ENCODE measurements at places on chromosomes 2 and 18. TPM values are rescaled to one million over a fixed set of nuclear protein-coding genes. Genes with fewer than 3 reads are reported as not detected.

DNA sequence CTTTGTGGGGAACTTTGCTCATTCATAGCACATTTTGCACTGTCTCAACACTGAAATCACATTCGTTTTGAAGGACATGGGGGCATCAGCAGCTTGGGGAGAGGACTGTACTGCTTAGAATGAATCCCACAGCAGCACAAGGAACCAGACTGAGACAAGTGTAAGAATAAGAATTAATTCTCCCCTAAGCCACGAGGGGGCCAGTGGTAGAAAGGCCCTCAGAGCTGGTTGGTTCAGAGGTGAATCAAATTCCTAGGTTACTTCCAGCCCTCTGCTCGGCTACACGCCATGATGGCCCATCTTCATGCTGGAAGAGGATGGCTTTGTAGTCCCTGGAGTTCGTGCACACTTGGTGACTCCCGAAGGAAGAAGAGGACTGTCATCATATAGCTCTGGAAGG, 12.0 kb upstream of the MC5R start:
- DNase-seq = no peak

HPCAL1 gene
- 34.5 TPM for total RNA-seq

- DNase-seq = no peak
These were observed 19.4 kb downstream of the TOGARAM2 start for GRCh38 chr2:29000481-29000880.

UGT1A8 gene
- total RNA-seq = not detected

DNA sequence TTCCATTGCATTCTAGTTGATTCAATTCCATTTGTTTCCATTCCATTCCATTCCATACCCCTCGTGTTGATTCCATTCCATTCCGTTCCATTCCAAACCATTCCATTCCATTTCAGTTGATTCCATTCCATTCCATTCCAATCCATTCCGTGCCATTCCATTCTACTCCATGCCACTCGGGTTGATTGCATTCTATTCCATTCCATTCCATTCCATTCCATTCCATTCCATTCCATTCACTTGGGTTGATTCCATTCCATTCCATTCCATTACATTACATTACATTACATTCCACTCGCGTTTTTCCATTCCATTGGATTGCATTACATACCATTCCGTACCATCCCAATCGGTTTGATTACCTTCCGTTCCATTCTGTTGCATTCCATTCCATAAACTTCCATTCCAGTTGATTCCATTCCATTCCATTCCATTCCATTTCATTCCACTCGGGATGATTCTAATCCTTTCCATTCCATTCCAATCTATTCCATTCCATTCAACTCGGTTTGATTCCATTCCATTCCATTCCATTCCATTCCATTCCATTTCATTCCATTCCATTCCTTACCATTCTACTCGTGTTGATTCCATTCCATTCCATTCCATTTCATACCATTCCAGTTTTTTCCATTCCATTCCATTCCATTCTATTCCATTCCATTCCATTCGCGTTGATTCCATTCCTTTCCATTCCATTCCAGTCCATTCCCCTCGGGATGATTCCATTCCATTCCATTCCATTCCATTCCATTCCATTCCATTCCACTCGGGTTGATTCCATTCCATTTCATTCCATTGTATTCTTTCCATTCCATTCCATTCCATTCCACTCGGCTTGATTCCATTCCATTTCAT, 1140.4 kb downstream of the RPIA start:
- no peak for DNase-seq

GRCh38 chr2:149625671-149626070, 38.1 kb upstream of the MMADHC start:
- no peak for DNase-seq

CCDC88A gene
- 34.7 TPM for total RNA-seq

KIAA2012 gene
- total RNA-seq = under 0.01 TPM
